ENCODE measurements at places on chromosomes 1 and 21. TPM values are rescaled to one million over a fixed set of nuclear protein-coding genes. Genes with fewer than 3 reads are reported as not detected.

GRCh38 chr1:228867108-228867950 lies 132.1 kb downstream of the RHOU start:
- peak; percentile 25 for DNase-seq

DNA sequence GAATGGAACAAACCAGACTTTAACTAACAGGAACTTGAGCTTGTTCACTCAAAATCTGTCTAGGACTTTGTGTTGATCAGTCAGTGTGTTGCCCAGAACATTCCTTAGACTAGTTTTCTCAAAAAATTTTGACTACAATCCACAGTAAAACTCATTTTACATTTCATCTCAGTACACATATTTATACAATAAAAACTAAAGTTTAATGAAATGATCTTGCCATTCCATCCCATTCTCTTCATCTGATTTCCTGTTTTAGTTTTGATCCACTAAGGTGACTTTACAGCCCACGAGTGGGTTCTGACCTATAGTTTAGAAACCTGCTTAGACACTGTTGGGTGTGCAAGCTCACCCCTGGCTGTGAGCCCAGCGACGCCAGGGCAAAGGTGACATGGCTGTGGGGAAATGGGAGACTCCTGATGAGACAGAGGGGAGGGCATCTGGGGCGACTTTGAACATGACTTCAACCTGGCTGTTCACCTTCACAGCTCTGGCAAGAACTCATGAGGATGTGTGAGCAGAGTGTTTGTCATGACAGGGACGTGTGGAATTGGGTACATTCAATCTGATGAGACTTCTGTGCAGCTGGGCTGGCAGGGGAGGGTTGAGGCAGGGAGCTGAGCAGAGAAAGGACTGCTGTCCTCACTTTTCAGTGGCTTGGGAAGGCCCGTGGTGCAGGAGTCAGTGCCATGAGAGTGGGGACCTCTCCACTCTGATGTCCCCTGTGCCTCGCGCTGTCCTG lies 40.6 kb downstream of the LHX4 start:
- no peak for DNase-seq

Gene NID1
- 80.8 TPM for polyA plus RNA-seq

- no peak for DNase-seq
Measured at GRCh38 chr21:42156690-42157605, 62.0 kb upstream of the ABCG1 start.

- DNase-seq, result no peak
Measured at GRCh38 chr21:32140151-32140550, 138.7 kb downstream of the MIS18A start.

DNA sequence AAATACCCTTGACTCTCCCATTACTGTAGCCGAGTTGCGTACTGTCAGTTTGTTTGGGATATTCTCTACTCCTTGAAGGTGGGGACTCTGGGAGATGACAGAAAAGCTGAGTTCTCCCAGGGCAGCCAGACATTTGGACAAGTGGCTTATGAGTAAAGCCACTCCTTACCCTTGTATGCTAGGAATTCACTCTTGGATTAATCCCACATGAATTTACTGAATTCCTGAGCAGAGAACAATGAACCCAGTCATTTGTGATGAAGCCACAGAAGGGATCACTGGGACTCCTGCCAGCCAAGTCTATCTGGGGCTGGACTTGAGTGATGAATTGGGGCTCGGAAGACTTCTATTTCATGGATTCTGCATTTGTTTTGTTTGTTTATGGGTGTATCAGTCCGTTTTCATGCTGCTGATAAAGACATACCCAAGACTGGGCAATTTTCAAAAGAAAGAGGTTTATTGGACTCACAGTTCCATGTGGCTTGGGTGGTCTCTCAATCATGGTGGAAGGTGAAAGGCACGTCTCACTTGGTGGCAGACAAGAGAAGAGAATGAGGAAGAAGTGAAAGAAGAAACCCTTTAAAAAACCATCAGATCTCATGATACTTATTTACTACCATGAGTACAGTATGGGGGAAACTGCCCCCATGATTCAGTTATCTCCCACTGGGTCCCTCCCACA lies 25.1 kb downstream of the C1orf116 start:
- DNase-seq, result peak; percentile 91

DNA sequence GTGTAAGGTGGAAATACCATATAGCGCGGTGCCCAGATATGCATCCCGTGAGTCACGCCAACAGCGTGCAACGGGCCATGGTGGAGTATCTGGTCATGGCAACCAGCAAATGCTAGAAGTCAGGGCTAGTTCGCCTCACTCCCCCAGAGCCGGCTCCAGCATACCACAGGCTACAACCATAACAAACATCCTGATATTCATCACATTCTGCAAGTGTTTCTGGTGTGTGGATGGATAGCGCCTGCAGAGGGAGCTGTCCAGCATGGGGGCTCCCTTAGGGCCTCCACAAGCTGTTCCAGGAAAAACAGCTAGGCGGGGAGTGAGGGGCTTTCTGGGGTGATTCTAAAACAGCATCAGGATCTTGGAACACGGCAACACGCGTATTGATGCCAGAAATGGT lies 6.8 kb downstream of the C1orf198 start:
- DNase-seq, result no peak

- no peak for DNase-seq
Measured at GRCh38 chr1:231013391-231014015, 26.6 kb downstream of the FAM89A start.

- no peak for DNase-seq
Measured at GRCh38 chr1:86200901-86201300, 44.3 kb upstream of the COL24A1 start.
